ENCODE measurements at places on chromosomes 2 and 18.

DNA sequence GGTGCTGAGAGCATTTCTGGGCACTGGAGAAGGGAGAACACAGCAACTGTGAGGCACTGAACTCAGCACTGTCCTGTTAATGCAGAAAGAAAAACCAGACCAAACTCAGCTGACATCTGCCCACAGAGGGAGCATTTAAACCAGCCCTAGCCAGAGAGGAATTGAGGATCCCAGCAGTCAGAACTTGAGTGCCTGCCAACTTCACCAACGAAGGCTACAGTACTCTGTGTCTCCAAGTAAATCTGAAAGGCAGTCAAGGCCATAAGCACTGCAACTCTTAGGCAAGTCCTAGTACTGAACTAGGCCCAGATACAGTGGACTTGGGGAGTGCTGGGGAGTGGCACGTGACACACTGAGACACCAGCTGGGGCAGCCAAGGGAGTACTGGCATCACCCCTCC lies 176.2 kb upstream of the ZC3H15 start:
- DNase-seq, result no peak

DNA sequence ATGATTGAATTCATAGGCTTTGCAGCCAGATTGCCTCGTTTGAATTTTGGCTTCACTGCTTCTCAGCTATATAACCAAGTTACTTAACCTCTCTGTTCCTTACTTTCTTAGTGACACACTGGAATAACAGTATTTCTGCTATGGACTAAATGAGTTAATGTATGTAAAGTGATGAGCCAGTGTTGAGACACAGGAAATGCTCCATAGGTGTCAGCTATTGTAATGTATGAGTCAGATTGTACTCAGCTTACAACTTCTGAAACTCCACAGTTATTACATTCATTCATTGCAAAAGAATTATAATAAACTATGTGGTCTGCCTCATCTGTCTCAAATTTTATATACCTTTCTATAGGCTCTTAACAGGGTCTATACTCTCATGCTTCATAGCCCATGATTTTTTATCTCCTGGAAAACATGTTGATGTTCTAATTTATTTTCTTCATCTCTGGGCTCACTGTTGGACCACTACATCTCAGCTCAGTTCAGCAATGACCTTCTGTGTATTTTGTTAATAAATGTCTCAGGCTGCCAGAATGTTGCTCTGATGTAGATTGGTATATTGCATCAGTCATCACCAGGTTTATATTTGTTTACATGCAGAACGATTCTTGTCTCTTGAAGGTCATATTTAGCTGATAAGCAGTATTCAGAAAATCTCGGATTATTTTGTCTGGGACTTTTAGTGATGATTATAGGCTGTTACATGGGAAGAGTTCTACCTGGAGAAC lies 76.2 kb downstream of the MAP3K20 start:
- DNase-seq, result no peak

DNA sequence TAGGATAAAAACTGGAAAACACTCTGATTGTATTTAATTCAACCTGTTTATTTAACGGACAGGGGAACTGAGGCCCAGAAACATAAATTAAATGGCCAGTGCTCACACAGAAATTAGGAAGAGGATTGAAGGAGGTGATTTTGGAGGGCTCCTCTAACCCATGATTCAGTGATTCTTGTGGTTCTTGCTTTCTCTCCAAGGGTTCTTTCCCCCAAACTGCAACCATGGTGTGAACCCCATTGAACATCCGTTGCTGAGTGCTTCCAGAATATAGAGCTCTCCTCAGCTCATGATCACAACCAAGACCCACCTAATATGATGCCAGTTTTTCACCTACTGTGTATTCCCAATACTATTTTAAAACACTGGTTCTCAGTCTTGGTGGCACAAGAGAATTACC lies 41.4 kb downstream of the BMP10 start:
- no peak for DNase-seq

GRCh38 chr2:47653902-47654789 lies 128.8 kb upstream of the MSH6 start:
- DNase-seq, result no peak

DNA sequence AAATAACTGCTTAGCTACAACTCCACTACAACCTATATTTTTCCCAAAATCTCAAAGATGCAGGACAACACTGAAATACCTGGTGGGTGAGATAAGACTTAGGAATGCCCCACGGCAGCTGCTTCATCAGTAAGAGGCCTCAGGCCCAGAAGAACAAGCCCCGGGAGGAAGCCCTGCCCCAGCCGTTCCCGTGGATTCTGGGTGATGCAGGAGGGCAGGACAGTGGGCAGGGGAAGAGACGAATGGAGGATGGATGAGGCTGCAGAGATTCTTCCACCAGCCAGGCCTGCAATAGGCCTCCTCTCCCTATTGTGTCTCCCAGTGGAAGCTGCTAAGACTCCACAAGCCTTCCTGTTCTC lies 197.9 kb upstream of the HDAC4 start:
- no peak for DNase-seq

GRCh38 chr2:88628571-88628939 lies 1.3 kb upstream of the EIF2AK3 start:
- no peak for DNase-seq

DNA sequence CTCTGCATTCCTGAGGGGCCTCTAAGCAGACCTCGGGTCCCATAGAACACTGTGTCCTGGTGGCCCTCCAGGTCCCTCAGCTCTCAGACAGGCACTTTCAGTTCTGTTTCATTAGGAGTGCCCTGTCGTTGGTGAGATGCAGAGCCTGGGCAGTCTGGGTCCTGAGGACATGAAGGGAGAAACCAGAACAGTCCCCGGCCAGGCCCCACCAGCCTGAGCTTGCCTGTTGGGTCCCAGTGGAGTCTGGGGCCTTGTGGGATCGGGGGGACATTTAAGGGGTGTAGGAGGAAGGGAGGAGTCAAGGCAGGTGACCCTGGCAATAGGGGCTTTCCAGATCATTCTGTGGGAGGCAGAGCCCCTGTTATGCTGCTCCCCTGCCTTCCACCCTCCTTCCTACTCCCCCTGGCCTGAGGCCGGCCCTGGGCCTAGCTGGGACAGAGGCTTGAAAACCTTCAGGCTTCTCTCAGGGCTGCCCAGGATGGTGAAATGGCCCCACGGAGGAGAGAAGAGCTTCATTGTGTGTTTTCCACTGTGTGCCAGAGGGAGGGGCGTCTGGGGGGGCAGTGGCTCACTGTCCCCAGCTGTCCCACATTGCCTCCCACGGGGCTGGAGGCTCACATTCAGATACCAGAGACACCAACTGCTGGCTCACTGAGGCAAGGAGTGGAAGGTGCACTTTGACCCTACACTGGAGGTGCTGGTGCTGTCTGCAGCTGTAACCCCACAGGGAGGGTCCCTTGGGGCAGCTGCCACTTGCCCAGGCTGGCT lies 26.6 kb upstream of the CATIP start:
- DNase-seq, result no peak

- DNase-seq, result no peak
Observed at GRCh38 chr2:181805228-181806038, 86.1 kb upstream of the ITPRID2 start.

DNA sequence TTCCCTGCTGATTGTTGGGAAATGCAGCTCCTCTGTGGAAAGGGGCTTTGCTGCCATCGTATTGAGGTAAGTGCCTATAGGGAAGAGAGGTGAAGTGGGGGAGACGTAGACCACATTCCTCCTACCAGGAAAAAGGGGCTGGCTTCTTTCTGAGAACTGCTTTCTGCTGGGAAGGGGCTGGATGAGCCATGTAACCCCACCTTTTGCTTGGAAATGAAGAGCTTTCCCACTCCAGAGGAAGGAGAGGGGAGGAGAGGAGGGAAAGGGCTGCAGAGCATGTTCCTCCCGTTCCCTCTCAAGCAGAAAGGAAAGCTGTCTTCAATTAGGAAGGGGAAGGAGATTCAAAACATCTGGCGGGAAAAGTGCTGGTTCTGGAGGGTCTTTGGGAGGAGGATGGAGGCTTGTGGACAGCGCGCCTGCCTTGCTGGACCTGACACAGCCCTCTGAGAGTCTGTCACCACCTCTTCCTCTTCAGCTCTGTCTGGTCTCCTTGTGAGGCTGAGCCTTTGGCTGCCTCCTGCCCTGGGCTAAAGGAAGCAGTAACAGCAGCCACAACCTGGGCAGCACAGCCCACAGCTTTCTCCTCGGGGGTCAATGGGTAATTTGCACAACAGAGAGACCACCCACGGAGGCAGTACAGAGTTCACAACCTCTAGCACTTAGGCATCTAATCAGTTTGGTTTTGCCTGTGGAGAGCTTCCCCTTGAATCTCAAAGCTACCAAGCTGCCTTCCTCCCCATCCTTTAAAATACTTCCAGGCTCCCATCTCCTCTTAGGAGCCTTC lies 410.0 kb upstream of the TNP1 start:
- DNase-seq, result no peak

Data from effector memory CD8-positive, alpha-beta T cell (primary cell).